Suppressor macrophage (primary cell): ENCODE measurements at places on chromosomes 6 and 20.

DNA sequence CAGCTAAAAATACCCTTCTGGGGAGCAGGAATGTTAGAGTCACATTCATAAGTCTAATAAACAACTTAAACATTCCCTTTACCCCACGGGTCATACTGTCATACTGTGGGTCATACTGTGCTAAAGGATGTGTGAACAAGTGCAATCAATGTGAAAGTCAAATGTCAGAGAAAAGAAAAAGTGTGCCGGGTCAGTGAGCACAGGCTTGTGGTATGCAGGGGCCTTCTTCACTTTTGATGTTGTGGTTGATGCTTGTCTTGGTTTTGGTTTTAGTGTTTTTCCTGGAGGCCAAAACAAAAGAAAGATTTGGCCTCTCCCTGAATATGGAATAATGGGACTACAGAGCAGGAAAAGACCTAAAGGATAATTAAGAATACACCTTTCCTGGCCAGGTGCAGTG lies 267.9 kb upstream of the PLN start:
- DNase-seq = no peak

DNA sequence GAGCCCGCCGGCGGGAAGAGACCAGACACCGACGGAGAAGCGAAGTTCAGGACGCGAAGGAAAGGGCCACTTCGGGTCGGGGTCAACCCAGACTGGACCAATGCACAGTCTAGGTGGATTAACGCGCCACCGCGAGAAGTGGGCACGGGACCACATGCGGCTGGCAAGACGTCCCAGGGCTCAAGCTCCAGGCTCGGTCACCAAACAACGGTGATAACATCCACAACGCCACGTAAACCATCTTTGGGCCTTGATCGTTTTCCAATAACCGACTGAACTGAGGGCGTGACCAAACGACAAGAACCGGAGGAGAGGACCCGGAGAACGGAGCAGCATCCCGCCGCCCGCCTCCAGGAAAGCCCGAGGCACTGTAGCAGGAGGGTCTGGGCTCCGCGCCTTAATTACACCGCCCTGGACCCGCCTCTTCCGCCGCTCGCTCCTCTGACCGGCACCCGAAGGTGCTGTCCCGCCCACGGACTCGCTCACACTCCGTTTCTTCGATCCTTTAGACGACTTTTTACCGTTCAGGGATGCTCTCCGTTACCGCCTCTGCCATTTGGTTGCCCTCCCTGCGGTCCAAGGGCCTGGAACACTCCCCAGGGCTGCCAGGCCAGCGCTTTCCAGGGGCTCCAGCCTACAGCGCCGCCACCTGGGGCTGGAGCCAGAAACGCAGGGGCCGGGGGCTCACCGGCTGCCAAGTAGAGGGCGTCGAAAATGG lies 44.1 kb downstream of the DPPA5 start:
- peak; percentile 49 for DNase-seq

DNA sequence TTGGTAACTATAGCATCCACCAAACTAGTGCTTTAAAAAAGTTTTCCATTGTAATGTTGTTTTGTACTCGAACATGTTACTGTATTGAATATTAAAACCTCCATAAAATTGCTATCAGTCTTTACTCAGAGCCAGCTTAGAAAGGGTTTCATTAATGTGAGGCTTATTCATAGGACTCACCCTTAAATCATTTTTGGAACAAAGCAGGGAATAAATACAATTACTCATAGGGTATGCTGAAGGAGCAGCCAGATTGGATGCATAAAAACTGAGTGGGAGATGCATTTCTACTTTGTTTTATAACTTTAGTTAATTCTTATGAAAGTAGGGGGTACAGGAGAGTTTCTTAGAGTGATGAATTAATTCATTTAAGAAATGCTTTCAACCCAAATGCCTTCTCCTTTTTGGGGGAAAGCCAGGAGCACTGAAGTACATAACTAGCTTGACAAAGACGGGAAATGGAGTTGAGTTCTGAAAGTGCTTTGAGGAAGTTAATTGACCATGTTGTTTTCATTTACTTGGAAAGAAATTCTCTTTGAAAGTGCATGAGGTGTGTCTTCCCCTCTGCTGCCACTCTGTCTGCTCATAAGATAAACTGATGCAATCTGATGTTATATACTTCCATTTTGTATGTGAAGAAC lies 90.3 kb downstream of the RNF144B start:
- peak; percentile 83 for DNase-seq

- peak; percentile 6 for DNase-seq
Measured at GRCh38 chr6:53151676-53152075, 3.0 kb upstream of the GCM1 start.

DNA sequence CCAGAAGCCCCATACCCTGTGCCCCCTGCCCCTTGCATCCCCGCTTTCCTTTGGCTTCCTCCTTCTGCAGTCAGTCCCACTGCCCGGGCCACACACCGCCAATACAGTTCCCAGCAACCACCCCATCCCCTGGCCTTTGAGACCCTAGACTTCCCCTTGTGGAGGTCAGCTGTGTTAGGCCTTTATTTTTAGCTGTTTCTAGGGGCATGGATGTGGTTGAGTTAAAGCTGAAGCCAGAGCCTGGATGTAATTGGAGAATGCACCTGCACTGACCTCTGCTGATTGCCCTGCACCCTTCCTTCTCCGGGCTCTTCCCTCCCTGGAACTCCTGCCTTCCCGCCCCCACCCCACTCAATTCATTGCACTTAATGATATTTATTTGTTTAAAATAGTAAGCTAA lies 33.9 kb downstream of the LYRM2 start:
- no peak for DNase-seq

DNA sequence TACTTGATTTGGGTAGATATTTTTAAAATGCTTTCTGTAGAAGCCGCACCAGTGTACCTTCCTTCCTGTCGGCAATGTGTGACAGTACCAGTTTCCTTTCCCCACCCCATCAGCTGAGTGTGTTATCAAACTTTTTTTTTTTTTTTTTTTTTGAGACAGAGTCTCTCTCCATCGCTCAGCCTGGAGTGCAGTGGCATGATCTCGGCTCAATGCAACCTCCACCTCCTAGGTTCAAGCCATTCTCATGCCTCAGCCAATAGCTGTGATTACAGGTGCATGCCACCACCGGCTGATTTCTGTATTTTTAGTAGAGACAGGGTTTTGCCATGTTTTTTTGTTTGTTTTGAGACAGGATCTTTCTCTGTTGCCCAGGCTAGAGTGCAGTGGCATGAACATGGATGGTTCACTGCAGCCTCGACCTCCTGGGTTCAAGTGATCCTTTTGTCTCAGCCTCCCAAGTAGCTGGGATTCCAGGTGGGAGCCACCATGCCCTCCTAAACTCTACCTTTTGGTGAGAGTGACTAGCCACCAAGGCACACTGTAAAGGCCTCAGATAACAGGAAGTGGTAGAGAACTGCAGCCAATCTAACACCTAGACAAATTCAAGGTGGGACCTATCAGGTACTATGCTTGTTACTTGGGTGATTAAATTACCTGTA lies 26.5 kb upstream of the ZBTB22 start:
- no peak for DNase-seq

GRCh38 chr6:155216312-155217046 lies 47.3 kb upstream of the CLDN20 start:
- DNase-seq = no peak

GRCh38 chr6:90940812-90941481 lies 354.1 kb upstream of the MAP3K7 start:
- peak; percentile 38 for DNase-seq

DNA sequence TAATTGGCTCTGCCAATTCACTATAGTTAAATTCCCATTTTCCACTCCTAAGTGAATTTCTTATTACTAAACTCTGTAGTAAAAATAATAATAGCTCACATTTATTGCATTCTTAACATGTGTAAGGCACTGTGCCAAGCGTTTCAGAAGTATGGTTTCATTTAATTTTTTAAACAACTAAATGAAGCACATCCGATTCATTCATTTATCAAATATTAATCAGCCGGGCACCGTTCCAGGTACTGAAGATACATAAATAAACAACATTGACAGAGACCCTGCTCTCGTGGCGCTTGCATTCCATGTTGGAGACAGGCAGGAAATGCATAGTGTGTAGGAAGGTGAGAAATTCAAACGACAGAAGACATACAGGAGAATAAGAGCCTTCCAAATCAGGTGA lies 423.2 kb upstream of the JARID2 start:
- DNase-seq = no peak

DNA sequence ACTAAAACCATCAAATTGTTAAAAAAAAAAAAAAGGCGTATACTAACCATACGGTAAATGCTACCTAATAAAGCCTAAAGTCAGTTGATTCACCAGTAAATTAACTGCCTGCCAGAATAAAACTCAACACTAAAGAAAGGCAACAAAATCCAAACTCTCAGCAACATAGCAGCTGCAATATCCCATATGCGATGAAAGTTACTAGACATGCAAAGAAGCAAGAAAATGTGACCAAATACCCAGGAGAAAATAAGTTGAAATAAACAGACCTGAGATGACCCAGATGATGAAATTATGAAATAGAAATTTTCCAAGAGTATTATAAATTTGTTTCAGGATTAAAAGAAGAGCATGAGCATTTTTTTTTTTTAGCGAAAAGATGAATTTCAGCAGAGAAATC lies 103.6 kb upstream of the EDN1 start:
- no peak for DNase-seq

DNA sequence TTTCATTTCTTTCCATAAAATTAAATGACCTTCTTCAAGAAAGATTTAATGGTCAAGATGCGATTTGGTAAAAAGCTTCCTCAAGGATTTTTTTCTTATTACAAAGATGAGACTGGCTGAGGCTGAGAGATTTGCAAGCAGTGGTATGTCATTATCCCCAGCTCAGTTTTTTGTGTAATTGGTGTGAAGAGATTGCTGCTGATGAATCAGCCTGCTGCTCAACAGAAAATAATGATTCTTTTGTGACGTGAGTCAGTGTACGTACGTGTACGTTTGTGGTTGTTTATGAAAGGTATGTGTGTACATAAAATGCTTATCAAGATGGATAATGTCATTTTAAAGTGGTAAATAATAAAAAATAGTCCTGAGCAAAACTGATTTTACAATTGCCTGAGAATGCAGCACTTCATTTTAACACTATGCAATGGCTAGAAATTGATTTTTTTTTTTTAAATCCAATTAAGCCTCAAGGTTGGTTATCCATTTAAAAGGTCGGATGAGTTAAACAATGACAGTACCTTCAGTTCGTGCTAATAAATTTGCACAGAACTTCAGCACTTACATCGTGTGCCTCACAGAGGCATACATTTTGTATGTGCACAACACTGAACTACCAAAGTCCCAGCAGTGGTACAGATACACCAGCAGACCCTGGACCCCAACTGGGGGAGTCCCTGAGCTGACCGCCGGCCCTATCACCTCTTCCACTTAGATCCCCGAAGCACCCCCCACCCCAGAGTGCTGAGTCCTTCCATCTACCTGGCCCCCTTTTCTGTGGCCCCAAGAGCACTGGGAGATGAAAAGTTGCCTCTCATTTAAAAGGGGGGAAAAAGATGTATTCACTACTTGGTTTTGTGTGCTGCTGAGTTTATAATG lies 9.7 kb upstream of the NPEPL1 start:
- DNase-seq = no peak

- no peak for DNase-seq
Measured at GRCh38 chr20:32512047-32512385, 73.1 kb downstream of the NOL4L start.

- no peak for DNase-seq
Measured at GRCh38 chr6:81371930-81372329, 380.6 kb downstream of the TENT5A start.

DNA sequence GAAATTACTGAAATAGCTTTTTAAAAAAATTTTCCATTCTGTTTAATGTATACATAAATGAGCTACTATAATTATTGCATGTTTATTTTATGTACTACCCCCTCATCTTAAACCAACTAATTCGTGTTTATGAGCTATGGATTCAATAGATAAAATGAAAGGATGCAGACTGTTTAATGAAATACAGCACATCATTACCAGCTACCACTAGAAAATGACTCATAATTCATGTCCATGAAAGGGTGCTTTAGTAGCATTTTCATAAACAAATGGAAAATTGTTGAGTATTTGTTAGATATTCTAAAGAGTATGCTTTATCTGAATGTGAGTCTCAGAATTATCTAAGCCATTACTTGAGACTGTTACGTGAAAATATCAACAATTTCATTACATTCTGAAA lies 1590.1 kb downstream of the HACE1 start:
- DNase-seq = no peak

GRCh38 chr20:10532361-10532760 lies 97.3 kb downstream of the SLX4IP start:
- no peak for DNase-seq

DNA sequence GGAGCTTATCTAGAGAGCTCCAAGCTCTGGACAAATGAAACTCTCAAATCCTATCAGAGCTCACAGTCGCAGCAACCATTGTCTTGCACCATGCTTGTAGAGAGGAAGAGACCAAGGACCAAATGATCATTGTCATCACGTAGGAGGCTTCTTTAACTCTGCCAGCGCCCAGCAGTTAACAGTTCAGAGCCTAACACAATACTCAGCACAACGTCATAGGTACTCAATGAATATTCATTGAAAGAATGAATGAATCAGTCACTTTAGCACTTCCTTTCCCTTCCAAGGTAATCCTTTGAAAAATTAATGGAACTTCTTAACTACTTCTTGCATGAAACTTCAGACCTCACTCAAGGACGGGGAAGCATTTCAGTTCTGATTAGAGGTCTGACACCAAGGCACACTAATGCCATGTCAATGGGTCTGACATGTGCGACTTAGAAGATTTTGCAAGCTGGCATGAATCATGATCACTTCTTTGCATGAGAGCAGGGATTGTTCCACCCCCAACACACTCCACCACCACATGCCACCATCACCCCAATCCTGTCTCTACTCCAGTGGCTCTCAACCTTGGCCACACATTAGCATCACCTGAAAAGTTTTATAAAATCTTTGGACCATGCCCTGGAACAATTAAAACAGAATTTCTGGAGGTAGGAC lies 45.1 kb downstream of the KHDC1L start:
- no peak for DNase-seq

DNA sequence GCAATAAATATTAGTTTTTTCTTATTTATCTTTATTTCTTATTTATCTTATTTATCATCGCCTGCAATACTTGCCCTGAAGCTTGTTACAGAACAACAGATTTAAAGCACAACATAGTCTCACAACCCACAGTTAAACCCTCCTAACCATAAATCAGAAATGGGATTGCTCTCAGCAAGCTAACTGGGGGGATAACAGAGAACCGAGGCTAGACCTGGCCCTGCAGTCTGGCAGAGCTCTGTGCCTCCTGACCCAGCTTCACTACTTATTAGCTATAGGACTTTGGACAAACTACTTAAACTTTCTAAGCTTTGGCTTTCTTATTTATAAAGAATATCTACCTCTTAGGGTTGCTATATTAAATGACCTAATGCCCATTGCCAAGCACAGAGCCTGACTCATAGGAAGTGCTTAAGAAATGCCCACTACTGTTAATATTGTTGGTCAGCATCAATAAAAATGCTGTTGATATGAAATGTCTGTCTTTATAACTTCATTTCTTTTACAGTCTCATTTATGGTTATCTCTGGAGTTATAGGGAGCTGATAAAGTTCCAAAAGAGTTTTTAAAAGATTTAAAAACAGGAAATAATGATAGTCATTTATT lies 87.9 kb upstream of the BEND6 start:
- DNase-seq = peak; percentile 45

DNA sequence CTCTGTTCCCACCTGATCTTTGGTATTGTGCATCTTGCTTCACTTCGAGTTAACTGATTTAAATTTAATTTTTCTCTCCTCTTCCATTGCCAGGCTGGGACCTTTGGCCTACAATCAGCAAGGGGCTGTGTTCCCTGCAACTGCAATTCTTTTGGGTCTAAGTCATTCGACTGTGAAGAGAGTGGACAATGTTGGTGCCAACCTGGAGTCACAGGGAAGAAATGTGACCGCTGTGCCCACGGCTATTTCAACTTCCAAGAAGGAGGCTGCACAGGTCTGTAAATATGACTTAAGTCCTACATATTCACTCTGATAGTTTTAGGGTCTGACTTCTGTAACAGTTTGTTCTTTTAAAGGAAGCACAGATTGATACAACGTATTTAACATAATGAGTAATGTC lies 412.4 kb downstream of the ARHGAP18 start:
- DNase-seq = no peak
